Panc1 (cell line): ENCODE measurements at places on chromosomes 4 and X. TPM values are rescaled to one million over a fixed set of nuclear protein-coding genes. Genes with fewer than 3 reads are reported as not detected.

DNA sequence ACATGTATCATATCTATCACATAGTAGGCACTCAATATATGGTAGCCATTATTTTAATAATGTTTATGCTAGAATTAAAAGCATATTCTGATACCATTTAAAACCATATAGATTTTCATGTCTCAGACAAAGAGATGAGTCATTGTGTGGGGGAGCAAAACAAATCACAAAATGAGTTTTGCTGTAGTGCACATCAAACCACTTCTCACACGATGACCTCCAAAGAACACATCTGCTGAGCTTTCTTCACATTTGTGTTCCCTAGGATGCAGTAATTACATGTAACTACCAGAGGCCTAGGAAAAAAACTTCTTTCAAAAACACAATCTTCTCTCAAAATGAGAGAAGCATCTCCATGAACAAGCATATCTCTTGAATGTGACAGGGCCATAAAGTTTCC is 56.1 kb upstream of the BRS3 start:
- no peak for DNase-seq
- H3K36me3 ChIP-seq: no peaks in the 10 kb centered on the region
- no peak overlapping the region for H3K27ac ChIP-seq
- no peaks in the 10 kb centered on the region for H3K27me3 ChIP-seq
- no peak overlapping the region for H3K4me3 ChIP-seq

DNA sequence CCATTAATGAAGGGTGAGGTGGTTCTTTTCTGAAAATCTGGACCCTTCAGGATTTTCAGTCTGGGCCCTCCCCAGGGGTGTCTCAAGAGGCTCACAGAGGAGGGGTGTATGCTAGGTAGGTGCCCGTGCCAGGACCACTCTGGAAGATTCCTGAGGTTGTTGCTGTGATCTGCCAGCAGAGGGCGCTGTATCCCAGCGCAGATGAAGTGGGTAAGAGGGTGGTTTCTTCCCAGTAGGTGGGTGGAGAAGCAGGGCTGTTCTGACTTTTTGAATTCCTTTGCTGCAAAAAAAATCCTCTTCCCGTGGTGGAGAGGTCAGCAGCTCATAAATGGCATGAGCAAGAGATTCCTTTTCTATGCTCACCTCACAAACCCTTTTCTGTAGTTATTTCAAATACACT is 51.1 kb downstream of the SCML1 start:
- DNase-seq: peak; percentile 15
- H3K27me3 ChIP-seq: no peaks in the 10 kb centered on the region
- no peaks in the 10 kb centered on the region for H3K36me3 ChIP-seq
- H3K27ac ChIP-seq: no peak overlapping the region
- no peaks in the 10 kb centered on the region for H3K4me1 ChIP-seq

DNA sequence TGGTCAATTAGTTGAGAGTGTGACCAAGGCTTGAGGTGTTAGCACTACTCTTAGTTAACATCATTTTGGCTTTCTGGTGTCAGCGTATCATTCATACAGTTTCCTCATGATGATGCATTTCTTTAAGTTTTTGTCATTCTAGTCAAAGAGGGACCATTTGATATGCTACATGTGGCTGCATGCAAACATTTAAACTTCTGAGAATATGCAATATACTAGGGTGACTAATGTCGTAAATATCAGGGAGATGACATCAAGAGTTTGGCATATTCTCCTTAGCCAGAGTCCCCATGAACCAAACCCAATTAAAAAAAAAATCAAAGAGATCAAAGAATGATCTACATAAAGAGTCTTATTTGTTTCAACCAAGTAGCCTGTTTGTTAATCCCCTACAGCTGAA is 537.4 kb upstream of the PCDH7 start:
- no peak for DNase-seq
- H3K27ac ChIP-seq: no peak overlapping the region

- no peak overlapping the region for H3K27ac ChIP-seq
- no peaks in the 10 kb centered on the region for H3K4me1 ChIP-seq
- H3K36me3 ChIP-seq: no peaks in the 10 kb centered on the region
- no peak for DNase-seq
- H3K4me3 ChIP-seq: no peak overlapping the region
- H3K27me3 ChIP-seq: no peaks in the 10 kb centered on the region; the same call in 1 of the 2 replicates
Measured at GRCh38 chr4:112673686-112674085, 36.7 kb downstream of the LARP7 start.

DNA sequence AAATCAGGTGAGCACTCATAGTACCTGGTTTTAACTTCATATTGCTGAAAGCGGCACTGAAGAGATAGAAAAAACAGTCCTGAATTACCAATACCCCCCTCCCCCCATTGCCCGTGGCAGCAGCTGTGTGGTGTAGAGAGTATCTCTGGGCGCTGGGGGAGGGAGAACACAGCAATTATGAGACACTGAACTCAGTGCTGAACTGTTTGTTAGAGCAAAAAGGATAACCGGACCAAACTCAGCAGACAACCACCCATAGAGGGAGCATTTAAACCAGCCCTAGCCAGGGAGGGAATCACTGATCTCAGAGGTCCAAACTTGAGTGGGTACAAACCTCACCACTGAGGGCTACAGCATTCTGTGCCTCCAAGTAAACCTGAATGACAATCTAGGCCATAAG is 457.4 kb upstream of the TEX13C start:
- no peaks in the 10 kb centered on the region for H3K27me3 ChIP-seq
- H3K4me3 ChIP-seq: no peak overlapping the region
- no peak for DNase-seq
- H3K27ac ChIP-seq: no peak overlapping the region
- H3K36me3 ChIP-seq: no peaks in the 10 kb centered on the region

GRCh38 chr4:123848606-123849005 is 452.0 kb downstream of the SPRY1 start:
- no peaks in the 10 kb centered on the region for H3K27me3 ChIP-seq
- no peak for DNase-seq
- H3K36me3 ChIP-seq: no peaks in the 10 kb centered on the region
- H3K4me3 ChIP-seq: no peak overlapping the region

DNA sequence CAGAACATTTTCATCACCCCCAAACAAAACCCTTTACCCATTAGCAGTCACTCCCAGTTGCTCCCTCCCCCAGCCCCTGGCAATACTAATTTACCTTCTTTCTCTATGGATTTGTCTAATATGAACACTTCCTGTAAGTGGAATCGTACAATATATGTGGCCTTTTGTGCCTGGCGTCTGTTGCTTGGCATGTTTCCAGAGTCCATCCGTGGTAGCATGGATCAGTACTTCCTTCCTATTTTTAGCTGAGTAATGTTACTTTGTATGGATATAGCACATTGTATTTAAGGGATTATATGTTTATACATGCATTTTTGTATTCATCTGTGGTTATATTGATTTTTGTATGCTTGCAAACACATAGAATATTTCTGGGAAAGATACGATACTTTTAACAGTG is 48.2 kb downstream of the PPEF1 start:
- H3K4me3 ChIP-seq: no peak overlapping the region
- H3K36me3 ChIP-seq: no peaks in the 10 kb centered on the region
- H3K27ac ChIP-seq: no peak overlapping the region
- no peak for DNase-seq
- no peaks in the 10 kb centered on the region for H3K27me3 ChIP-seq

- H3K4me1 ChIP-seq: no peaks in the 10 kb centered on the region
- no peak overlapping the region for H3K4me3 ChIP-seq
Measured at GRCh38 chr4:23993373-23993772, 103.5 kb upstream of the PPARGC1A start.

The RBM3 gene
- 528 TPM for total RNA-seq

The SSX2 gene
- 0.31 TPM for total RNA-seq

The MAML3 gene
- total RNA-seq: 7.7 TPM

The RHOH gene
- total RNA-seq: 1.2 TPM
